SW480 (cell line): ENCODE measurements at places on chromosomes 5 and 9.

GRCh38 chr9:134150557-134151214 lies 13.7 kb downstream of the RNU6ATAC start:
- DNase-seq = no peak

GRCh38 chr5:74312746-74313145 lies 327.8 kb downstream of the ENC1 start:
- no peak for DNase-seq

DNA sequence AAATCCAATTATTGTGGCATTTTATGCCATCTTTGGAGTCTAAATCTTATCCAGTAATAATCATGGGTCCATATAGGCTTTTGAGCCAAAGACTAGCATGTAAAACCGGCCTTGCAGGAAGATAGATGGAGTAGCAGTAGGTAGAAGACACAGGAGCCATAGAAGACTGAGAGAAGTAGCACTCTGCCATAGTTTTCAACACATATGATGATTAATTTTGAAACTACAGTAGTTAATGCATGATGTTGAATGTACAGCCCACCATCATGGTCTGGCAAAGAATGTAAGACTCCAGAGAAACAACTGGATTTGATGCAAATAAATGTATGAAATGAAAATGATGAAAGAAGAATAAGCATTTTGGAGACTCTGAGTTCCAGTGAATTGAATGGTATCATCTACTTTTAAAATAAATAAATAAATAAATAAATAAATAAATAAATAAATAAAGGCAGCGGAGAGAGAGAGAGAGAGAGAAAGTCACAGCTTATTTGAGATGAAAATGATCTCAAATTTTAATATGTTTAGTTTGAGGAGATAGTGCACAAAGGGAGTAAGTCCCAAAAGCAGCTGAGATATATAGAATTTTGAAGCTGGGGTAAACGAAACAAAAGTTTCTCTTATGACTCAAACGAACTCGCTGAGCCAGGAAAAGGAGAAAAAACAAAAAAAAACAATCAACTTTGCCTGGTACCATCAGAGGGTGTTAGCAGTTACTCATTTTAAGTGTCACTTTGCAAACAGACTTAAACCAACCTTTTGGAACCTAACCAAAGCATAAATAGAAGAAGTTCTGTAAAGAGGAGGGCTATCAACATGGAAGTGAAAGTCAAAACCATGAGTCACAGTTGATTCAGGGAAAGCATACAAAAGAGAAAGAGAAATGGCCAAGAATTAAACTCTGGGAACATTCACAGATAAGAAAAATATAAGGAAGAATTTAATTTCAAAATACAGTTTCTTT lies 388.7 kb downstream of the CETN3 start:
- no peak for DNase-seq

DNA sequence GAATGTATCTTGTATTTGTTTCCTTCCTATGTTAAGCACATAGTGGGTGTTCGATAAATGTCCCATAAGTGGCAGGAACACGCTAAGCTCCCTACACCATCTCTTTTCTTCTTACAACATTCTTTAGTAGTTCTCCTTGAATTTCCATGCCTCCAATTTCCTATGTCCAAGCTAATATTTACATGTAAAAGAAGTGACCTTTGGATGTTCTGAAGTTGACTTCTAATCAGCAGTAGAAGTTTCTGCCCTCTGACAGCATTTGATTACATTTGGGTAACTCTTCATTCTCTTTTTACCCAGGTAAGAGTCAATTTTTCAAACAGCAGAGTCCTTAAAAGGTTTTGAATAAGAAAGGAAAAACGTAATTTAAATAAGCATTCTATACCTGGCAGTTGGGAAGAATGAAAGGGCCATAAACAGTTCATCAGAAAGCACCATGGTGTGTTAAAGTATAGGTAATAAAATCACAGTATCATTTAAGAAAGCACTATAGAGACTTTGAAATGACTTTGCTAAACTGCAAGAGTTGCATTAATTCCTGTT lies 78.9 kb downstream of the TRPM3 start:
- DNase-seq = no peak

DNA sequence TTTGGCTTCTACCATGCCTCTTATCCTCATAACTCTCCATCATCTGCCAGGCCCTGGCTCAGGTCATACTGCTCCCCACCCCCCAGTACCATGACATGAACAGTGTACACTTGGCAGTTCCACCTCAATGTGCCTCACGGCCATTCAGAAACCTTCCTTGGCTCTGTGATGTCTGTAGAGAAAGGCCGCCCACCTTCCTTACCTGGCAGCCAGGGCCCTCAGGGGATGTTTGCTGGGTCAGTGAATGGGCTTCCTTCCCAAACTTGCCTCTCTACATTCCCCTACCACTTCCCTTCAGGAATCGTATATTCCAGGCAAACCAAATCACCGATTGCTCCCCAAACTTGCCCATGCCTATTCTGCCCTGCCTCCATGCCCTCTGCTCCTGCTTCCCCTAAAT lies 101.1 kb downstream of the PSD2 start:
- DNase-seq = no peak

- DNase-seq = no peak
Measured at GRCh38 chr5:68465934-68466551, 250.5 kb downstream of the PIK3R1 start.
